Epithelial cell of proximal tubule (primary cell): ENCODE measurements at places on chromosomes 1 and 21.

GRCh38 chr1:31797216-31797615 lies 18.6 kb downstream of the SPOCD1 start:
- DNase-seq: no peak

DNA sequence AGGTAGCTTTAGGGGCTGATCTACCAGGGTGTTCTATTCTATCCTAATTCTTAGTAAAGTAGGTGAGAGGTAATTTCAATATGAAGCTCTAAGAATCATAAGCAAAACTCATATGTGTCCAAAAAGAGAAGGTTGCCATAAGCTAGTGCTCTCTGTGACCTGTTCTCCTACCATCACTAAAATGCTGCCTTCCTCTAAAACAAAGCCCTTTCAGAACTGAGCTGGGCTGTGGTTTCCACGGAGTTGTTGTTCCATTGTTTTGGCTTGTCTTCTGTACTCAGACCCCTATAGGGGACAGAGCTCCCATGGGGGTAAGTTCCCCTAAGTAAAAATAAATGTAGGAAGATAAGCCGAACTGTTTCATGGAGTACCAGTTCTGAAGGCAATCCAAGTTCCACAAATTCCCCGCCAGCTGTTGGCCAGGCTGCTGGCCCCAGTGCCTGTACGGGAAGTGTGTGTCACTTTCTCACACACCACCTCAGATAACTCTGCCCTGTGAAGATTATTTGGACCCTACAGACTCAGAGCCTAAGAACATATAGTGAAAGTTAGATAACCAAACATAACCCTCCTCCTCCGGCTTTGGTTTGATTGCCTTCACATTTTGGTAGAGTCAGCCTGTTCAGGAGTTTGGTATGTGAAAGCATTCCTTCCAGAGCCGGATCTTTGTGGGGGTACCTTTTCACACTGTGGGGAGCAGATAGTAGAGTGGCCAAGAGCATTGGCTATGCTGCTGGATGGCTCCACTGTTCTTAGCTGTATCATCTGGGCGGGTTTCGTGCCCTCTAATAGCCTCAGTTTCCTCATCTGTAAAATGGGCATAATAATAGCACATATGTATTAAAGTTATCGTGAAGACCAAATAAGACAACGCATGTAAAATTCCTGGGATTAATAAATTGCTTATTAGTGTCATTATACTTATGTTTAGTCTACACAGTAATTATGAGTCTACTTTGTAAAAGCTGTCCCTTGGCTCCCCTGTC lies 10.8 kb downstream of the DPT start:
- no peak for DNase-seq

- no peak for DNase-seq
These were observed 495.6 kb downstream of the SIPA1L2 start for GRCh38 chr1:232134365-232134764.

DNA sequence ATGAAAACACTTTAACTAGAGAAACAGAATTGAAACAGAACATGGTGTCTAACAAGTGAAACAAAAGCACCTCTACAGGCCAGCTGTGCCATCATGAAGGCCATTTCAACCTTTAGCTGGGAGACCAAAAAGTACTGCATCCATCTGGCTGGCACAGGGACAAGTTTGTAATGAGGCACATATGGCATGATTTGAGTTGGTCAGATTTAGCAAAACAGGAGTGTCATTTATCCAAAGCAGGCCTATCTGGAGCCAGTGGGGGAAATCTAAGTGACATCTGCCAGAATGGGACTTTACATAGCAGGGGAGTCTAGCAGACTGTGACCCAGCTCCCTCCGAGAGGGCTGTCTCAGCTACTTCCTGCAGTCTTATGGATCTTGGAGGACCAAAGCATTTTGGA lies 51.9 kb downstream of the DNTTIP2 start:
- no peak for DNase-seq

- no peak for DNase-seq
These were observed 77.4 kb downstream of the DIRAS3 start for GRCh38 chr1:67973051-67973450.

GRCh38 chr1:77553568-77554291 lies 128.7 kb downstream of the ZZZ3 start:
- DNase-seq: no peak
